CD4-positive, alpha-beta T cell treated with Interleukin-4 for 4 hours (primary cell): ENCODE measurements at places on chromosomes 7 and 10.

GRCh38 chr7:113727486-113727885, 191.3 kb downstream of the PPP1R3A start:
- DNase-seq = no peak

DNA sequence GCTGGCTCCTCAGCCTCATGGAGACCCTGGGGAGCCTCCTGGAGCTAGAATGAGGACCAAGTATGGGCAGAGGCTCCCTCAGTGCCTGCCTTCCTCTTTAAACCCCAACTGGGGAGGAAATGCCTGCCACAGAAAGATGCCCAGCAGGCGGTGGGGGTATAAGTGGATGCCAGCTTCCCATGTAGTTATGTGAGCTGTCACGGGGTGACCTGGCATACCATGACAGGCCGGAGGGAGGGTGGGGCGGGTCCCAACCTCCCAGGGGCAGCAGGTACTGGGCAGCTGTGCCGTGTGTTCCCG, 35.0 kb downstream of the COL13A1 start:
- no peak for DNase-seq

GRCh38 chr7:133697585-133697984, 429.6 kb upstream of the LRGUK start:
- DNase-seq = no peak

- DNase-seq = no peak
Measured at GRCh38 chr10:8138471-8138870, 84.0 kb downstream of the GATA3 start.

DNA sequence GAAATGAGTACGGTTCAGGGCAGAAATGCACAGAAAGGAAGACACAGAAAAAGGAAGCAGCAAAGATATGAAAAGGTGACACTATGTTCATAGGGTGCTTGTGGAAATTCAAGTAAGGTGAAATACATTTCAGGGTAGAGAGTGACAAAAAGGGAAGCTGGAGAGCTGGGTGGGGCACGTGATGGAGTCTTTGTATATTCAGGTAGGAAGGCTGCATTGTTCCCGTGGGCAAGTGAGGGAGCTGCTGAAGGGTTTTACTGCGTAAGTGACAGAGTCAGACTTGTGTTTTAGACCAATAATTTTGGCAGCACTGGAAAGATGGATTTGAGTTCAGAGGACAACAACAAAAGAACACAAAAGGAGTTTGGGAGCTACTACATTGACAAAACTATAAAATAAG, 35.3 kb upstream of the ANK3 start:
- DNase-seq = no peak

GRCh38 chr7:151918510-151918843, 37.8 kb upstream of the GALNTL5 start:
- DNase-seq = no peak

DNA sequence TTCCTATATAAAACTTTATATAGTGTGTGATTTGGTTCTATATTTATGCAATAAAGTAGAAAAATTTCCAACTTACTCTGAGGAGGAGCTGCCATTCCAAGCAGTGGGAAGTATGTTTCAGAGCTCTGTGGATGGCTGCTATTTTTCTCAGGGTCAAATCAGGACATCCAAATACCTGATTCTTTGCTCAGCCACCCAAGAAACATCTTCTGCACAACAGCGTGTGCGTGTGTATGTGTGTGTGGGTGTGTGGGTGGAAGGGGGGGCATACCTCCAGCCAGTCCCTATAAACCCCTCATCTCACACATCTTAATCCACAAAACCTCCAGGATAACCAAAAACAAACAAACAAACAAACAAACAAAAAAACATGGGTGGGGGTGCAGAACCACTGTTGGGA, 66.3 kb upstream of the EMX2 start:
- DNase-seq = no peak

- no peak for DNase-seq
Measured at GRCh38 chr7:24879291-24879690, 100.7 kb downstream of the OSBPL3 start.

DNA sequence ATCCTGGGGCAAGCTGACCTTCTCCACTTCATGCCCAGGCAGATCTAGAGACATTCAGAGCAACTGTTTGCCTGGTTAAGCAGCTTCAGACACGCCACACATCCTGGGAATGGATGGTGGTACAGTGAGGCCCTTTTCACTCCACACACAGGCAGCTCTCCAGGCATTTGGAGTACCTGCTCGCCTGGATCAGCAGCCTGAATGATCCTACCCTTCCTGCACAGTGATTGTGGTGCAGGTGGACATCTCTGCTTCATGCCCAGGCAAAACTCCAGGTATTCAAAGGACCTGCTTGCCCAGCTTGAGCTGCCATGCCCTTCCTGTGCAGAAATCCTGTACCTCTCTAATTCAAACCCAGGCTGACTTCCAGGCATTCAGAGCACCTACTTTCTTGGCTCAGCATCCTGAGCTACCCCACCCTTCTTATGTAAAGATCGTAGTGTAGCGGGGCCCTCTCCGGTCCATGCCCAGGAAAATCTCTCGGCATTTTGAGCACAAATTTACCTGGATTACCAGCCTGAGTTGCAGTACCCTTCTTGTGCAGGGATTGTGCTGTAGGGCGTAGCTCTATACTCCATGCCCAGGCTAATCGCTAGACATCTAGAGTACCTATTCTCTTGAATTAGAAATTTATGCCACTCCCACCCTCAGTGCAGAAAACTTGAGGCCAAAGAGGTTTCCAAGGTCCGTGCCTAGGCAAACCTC, 972.8 kb downstream of the ANKRD7 start:
- DNase-seq = no peak

- no peak for DNase-seq
Measured at GRCh38 chr7:21543528-21544302, 876 bp downstream of the DNAH11 start.

DNA sequence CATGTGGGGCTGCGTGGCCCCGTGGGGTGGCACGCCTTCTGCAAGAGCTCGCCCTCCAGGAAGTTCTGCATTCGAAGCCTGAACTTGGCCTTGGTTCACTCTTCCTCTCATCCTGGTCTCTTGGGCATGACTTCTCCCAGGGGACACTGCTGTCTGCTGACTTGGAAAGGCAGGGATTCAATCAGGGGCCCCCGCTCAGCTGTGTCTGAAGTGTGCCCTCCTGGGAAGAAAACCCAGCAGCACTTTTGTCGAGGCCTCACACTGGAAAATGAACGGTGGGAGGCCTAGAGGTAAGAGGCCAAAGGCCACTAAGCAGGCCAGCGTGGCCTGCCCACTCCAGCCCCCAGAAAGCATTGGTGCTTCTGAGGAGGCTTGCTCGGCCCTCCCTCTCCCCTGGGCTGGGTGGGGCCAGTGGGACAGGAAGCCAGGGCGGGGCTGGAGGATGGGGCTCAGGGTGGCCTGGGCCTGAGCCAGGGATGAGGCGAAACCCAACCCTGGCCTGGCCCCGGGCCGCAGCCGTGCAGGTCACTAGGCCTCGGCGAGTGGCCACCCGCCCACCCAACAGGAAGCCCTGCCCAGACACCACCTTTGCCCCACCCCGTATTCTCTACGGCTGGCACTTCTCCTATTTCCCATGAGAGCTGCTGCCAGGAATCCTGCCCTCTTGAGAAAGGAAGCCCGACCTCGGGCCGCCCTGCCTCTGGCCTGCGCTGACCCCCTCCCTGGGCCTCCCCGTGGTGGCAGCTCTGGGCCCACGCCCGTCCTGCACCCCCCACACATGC, 81.1 kb downstream of the ZMIZ1 start:
- DNase-seq = peak; percentile 28

DNA sequence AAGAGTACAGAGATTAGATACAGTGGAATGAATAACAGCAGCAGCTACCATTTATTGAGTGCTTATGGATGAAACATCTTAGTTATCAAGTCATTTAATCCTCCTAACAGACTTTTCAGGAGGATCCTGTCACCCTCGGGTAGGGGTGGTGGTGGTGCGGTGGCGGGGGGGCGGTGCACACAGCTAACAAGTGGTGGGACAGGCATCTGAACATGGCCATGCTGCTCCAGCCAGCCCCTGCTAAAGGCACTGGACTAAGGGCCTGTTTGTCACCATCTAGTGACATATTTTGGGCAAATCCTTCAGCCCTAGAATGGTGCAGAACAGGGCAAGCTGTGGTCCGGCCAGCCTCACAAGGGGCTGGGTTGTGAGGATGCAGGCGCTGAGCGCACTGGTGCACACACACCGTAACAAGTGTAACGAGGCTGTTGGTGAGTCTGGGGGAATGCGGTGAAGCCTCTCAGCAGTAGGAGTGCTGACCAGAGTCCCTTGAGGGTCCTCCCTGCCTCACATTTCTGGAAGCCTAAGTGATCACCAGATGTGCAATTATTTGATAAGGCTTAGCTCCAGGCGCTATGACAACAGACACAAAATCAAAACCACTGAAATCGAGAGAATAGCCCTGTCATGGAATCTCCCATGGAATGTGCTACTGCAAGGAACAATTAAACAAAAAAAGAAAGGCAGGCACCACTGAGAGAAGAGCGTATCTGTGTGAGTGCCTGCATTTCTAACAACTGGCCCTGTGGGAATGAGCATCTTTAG, 102.2 kb downstream of the RNF216 start:
- DNase-seq = no peak

- DNase-seq = peak; percentile 51
Measured at GRCh38 chr10:79562135-79562756, 2.0 kb upstream of the SFTPA2 start.

GRCh38 chr10:74976565-74976964, 134.9 kb upstream of the SAMD8 start:
- DNase-seq = no peak

- no peak for DNase-seq
Measured at GRCh38 chr7:55164527-55164926, 145.7 kb downstream of the EGFR start.

- DNase-seq = no peak
Measured at GRCh38 chr7:53697913-53698312, 662.5 kb downstream of the POM121L12 start.

DNA sequence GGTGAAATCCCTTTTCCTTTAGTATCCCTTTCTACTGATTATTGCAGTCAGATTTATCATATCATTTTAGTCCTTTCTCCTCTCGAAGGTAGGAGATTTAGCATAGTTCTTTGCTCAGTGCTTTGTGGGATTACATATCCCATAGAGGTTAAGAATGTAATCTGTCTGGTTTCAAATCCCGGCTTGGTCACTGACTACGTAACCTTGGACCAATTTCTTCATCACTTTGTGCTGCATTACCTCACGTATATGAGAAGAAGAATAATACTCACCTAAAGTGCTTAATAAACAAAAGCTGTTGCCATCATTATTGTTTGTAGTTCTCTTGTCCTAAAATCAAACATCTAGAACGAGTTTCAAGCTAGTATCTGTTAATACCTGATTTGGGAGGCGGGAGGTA, 74.0 kb downstream of the KMT2E start:
- no peak for DNase-seq

DNA sequence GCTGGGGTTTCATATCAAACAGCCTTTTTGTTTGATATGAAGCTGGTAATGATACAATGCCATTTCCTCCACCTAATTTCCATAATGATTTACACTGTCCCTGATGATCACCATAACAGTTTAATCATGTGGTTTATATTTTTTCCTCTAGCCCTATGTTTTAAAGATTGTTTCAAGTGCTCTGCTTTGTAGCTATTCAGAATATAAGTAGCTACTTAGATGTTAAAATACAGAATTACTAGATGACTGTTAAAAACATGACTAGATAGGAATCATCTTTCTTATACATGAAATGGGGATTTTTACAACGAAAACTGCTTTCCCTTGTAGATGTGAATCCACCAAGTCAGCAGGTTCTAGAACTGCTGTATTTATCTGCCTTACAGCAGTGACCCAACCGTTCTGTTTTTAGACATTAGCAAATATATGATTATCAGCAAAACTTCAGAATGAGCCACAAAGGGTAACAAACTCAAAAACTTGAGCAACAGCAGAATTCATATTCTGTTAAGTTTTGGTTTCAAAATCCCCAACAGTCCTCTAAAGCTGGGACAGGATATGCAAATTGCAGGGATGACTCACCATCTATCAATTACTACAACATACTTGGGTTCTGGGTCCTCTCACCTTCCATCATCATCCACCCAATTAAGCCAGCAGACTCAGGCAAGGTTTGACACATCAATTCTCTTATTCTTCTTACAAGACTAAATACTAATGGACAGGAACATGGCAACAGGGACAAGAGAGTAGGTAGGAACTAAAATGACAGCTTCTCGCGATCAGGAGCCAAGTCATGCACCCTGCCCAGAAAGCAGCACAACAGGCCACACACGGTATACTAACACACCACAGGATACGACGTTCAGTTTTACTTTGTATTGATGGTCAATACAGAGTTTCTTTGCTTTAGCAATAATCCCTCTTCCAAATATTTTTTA, 83.9 kb downstream of the PIP4K2A start:
- peak; percentile 88 for DNase-seq

DNA sequence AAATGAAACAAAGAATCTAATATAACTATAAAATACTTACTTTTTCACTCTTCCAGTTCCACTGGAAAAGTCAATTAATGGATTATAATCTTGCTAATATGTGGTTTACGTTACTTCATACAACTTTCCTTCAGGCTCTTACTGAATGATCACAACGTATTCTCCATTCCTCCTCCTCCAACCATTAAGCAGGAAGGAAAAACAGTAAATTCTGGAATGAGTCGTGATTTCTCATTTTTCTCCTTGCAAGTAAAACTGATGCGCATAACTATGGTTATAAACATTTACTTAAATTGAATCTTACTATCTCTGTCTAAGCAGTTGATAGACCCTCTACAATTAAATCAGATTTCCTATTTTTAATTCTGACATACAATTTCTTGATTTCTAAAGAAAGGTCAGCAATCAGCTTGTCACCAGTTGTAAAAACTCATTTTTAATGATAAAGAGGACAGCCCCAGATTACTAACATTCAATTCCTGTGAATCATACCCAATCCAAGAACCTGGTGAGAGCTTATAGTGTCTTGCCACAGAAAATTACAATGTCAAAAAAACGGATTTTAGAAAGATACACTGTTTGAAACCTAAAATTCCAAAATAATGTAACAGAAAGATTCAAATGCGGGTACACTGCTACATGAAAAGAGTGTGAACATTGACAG, 64.3 kb downstream of the EZH2 start:
- no peak for DNase-seq
